ENCODE measurements at places on chromosomes 6 and 20. TPM values are rescaled to one million over a fixed set of nuclear protein-coding genes. Genes with fewer than 3 reads are reported as not detected.

GABBR1 gene
- 25.4 TPM for total RNA-seq

BMP5 gene
- total RNA-seq: 0.03 TPM

MCCD1 gene
- not detected for total RNA-seq

MAP7 gene
- 1.3 TPM for total RNA-seq

ITCH gene
- 76.9 TPM for total RNA-seq

Data from smooth muscle cell of the pulmonary artery (primary cell).